ENCODE measurements at places on chromosomes 2 and 18.
A peak's percentile ranks its signal among the peaks of the same experiment; 100 is the strongest.

DNA sequence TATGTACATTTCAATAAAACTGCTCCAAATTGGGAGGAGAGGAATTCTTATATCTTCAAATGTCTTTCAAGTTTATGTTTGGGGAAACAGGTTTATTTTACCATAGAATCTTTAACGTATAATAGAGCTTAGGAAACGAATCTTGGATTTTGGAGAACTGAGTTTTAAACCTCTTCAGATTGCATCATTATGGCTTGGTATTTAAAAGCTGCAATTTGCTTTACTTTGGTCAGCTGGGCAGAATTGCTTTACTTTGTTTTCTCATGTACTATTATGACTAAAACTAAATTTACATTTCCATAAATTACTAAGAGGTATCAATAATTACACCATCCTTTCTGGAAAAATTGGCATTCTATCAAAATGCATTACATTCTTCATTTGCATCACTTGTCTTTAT lies 54.6 kb downstream of the BAZ2B start:
- DNase-seq: no peak

GRCh38 chr18:79569720-79570119 lies 109.9 kb upstream of the CTDP1 start:
- DNase-seq: no peak

GRCh38 chr2:71618327-71619113 lies 165.2 kb downstream of the DYSF start:
- peak; percentile 29 for DNase-seq

DNA sequence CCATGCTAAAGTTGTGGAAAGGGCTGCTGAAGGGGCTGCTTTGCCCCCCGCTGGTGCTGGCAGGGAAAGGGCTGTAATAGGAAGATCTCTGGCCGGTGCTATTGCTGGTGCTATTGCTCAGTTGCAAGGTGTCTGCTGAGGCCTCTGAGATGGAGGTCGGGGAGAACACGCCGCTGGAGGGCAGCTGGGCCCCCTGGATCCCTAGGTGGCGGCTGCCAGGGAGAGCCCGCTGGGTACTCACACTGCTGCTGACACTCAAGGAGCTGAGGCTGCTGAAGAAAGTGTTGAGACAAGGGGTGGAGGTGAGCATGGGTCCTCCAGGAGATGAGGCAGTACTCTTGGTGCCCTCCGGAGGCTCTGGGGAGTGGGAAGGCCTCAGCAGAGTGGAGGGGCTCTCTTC lies 4.2 kb downstream of the FOXI3 start:
- DNase-seq: no peak

- no peak for DNase-seq
These were observed 48.0 kb downstream of the ARHGAP15 start for GRCh38 chr2:143177096-143177786.

GRCh38 chr18:44770641-44771040 lies 90.0 kb downstream of the SETBP1 start:
- DNase-seq: no peak

DNA sequence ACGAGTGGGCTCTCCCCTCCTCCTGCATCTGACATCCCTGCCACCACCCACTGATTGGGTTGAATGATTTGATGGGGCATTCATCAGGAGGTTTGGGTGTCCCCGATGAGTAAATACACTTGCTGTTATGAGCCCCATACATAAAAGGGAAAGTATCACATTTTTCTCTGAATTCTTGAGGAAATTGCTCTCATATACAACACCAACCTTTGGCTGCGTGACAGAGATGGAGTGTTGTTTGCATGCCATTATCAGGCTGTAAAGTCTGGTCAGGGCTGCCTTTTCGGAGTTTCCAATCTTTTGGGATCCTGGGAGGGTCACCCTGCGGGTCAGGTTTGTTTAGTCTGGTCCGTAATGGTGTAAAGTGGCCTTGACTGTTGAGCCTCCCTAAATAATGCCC lies 227.9 kb upstream of the SPRED2 start:
- no peak for DNase-seq

- no peak for DNase-seq
These were observed 339.2 kb downstream of the ARHGAP15 start for GRCh38 chr2:143468341-143468888.

DNA sequence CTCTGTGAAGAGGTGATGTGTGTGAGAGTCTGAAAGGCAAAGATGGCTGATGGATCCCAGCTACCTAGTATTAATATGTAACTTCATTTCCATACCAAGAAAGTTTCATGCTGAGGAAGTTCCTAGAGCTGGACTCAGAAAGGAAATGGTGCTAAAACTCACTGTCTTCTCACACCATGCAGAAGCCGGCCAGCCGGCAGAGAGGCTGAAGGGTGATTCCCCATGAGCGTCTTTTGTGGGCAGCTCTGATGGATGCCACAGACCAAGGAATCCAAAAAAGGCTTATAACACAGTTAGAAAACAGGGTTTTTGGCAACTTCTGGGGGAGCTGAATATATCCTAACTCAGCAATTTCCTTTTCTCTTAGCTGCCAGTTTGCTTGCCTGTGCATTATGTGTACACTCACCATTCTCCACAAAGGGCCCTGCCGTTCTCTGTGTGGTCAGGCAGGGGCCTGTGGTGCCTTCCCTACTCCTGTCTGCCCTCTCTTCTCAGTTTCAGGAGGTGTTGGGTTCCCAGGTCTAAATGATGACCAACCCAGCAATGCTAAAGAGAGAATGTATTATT lies 289.4 kb downstream of the MTX2 start:
- DNase-seq: no peak

GRCh38 chr2:102806250-102806837 lies 44.5 kb downstream of the TMEM182 start:
- peak; percentile 74 for DNase-seq

DNA sequence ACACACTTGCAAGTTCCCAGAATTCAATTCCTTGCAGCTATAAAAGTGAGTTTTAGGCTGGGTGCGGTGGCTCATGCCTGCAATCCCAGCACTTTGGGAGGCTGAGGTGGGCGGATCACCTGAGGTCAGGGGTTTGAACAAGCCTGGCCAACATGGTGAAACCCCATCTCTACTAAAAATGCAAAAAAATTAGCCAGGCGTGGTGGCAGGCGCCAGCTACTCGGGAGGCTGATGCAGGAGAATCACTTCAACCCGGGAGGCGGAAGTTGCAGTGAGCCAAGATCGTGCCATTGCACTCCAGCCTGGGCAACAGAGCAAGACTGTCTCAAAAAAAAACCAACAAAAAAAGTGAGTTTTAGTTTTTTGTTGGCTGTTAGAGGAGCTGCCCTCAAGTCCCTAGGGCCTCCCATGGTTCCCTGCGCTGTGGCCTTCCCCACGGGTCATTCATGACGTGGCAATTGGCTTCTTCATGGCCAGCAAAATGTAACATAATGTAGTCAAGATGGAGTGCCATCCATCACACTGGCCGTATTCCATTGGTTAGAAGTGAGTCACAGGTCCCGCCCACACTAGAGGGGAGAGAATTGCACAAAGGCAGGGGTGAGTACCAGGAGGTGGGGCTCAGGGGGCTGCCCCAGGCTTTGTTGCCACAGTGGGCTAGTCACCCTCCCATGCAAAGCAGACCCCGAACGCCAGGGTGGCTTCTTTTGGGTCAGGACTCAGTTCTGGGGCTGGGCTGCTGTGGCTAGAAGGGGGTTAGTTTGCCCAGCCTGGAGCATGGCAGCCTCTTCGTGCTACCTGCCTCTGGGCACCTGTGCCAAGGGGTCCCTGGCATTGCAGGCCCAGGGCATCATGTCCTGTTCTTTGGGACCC lies 37.7 kb upstream of the INHBB start:
- no peak for DNase-seq

GRCh38 chr2:63058144-63058920 lies 7.7 kb downstream of the OTX1 start:
- peak; percentile 65 for DNase-seq

DNA sequence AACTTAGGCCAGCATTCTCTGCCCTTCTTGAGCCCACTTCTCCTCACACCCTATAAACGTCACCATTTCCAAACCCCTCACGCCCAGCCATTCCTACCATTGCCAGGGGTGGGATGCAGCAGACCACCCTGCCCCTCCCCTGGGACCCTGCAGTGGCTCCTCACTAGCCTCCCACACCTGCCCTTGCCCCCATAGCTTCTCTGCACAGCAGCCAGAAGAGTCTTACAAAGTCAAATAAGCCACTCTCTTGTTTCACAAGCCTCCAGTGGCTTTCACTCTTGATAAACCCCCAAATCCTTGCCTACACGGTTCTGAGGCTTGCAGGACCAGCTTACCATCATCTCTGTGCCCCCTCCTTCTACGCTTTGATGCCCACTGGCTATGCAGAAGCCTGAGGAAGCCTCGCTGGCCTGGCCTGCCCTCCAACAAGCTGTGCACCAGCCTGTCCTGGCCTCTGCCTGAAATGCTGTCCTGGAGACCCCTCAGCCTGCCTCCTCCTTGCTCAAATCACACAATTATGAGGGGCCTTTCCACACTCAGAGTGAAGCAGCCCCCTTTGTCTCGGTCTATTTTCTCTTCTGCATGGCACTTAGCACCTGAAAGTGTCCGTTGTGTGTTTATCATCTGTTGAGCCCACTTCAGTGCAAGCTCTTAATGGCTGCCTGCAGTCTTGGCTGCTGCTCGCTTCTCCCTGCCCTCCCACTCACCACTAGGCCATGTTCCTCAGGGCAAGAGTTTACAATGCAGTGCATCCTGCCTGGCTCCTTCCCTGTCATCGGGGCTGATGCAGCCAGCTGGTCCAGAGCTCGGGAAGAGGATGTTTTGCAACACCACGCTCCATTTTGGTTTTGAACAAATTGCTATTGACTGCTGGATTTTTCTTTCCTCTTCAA lies 82.6 kb upstream of the RGPD5 start:
- DNase-seq: peak; percentile 4

- DNase-seq: no peak
These were observed 485.8 kb downstream of the STK39 start for GRCh38 chr2:167761465-167762136.

- DNase-seq: peak; percentile 28
These were observed 31.9 kb downstream of the TWIST2 start for GRCh38 chr2:238879621-238880377.

DNA sequence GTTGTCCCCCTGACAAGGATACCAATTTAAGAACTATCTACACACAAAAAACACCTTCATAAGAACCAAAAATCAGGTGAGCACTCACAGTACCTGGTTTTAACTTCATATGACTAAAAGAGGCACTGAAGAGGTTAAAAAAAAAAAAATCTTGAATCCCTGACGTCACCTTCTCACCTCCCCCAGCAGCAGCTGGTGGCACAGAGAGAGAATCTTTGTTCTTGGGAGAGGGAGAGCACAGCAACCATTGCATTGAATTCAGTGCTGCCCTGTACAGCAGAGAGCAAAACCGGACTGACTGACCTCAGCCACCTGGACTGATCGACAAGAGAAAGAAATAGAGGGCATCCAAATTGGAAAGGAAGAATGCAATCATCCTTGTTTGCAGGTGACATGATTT lies 566.0 kb downstream of the TMX3 start:
- peak; percentile 29 for DNase-seq

DNA sequence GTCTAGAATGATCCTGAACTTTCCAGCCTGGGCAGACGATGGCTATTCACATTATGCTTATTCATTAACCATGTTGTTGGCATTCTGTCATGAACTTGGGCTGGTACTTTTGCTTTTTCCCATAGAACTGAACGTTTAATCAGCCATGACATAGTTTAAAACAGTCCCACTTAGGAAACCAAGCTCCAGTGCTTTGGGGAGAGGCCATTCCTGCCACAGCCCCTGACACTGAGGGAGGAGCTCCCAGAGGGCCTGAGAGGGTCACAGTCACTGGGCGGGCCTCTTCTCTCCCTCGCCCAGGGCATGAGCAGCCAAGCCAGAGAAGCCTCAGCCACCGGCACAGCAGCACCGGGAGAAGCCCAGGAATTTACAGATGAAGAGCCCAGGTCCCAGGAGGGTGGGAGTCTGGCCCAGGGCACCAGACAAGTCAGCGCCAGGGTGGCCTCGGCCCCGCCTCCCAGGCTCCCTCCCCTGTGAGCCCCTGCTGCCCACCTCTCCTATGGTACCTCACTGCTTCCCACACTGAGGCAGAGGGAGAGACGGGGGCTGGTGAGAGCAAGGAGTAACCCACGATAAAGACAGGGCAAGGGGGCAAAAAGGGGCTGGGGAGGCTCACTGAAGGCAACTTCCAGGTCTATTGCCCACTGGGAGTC lies 33.6 kb downstream of the MAL start:
- DNase-seq: no peak

DNA sequence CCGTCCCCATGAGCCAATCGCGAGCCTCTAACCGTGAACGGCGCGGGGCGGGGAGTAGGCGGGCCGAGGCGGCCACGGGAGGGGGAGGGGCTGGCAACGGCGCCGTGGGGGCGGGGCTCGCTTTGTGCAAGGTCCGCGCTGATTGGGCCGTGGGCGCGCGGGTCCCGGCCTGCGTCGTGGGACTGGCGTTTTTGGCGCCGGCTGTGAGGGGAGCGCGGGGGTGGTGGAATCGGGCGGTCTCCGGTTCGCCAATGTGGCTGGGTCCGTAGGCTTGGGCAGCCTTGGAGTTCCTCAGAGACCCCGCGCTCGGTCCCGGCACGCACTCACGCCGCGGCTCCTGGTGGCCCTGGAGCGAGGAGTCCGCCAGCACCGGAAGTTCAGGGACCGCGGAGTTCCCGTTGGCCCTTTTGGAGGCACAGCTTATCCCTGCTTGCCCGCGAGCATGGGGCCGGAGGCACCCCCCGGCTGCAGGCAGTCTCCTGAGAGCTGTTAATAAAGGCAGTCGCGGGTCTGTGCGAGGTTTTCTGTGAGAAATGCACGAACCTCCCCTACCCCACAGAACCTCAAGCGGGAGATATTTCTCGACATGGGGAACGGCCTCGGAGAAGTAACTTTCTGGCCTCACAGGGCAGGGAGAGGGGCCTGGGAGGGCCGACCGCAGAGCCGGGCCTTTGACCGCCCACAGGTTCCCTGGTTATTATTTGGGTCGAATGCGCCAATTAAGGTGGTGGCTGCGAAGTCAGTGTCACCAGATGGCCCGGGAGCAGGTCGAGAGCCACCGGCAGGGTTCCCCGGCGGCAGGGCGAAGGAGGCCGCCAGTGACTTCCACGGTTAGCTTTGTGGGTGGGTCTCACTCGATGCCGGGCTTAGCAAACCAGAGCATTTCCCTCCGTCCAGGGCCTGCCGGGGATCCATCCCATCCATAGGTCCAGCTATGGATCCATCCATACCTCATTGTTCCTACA lies 574 bp upstream of the NCL start:
- DNase-seq: peak; percentile 97

DNA sequence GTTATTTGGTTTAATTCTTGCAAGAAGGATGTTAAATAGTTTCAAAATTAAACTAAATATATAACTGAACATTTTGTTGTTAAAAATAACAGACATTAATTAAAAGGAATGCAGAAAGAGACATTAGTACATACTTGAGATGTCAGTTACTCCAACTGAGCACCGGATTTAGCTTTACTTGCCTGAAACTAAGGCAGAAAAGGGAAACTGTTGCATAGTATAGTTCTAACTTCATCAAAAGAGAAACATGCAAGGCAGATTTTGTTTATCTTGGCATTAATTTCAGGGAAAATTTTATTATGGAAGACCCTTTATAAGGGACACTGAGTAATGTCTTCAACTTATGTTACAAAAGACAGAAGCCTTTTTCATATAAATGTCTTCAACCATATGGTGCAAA lies 218.3 kb downstream of the STK39 start:
- no peak for DNase-seq

DNA sequence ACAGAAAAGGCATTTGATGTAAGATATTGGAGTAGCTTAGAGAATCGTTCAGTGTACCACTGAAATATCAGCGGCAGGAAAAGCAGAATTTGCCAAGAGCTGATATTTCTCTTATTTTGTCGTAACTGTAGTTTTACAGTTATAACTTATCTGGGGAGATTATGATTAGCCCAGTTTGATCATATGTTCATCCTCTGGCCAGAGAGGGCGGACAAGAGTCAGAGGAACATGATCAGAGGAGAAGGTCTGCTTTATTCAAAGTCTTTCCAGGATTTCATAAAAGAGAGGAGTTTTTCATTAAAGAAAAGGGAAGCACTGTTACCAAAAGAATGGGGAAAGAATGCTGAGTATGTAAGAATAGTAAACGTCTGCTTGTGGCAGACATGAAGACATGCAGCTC lies 1655.6 kb downstream of the DPP10 start:
- DNase-seq: no peak

Data from H9 (cell line).